ENCODE measurements at places on chromosomes 11 and 22. TPM values are rescaled to one million over a fixed set of nuclear protein-coding genes. Genes with fewer than 3 reads are reported as not detected.

- DNase-seq: no peak
- peak overlapping the region; percentile 60 for H3K4me3 ChIP-seq
- peak overlapping the region; percentile 56 for H3K27ac ChIP-seq
- H3K4me1 ChIP-seq: peaks cover 33% of the 10 kb centered on the region
Measured at GRCh38 chr22:41206719-41207118, 1.6 kb downstream of the L3MBTL2 start.

DNA sequence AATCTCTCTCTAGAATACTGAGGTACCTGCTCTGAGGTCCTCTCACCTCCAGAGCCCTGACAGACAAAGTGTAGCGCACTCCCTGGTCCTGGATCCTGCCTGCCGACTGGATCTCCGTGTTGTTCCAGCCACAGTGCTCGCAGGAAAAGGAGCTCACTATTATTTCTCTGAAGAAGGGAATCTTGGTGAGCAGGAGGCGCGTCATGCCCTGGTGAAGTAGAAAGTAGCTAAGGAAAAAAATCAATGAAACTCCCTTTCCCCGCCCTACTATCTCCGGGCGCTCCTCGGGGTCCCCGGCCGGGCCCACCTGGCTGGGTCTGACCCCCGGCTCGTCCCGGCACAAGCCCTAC is 412 bp downstream of the ZPR1 start:
- H3K4me1 ChIP-seq: peaks cover 56% of the 10 kb centered on the region
- H3K4me3 ChIP-seq: peak overlapping the region; percentile 92
- peaks cover 41% of the 10 kb centered on the region for H3K36me3 ChIP-seq
- peak overlapping the region; percentile 55 for H3K27ac ChIP-seq

The RAB39A gene
- total RNA-seq: not detected

- H3K36me3 ChIP-seq: no peaks in the 10 kb centered on the region
- DNase-seq: peak; percentile 92
- H3K27me3 ChIP-seq: peaks cover 2% of the 10 kb centered on the region
- no peak overlapping the region for H3K27ac ChIP-seq
- peaks cover 5% of the 10 kb centered on the region for H3K4me1 ChIP-seq
Measured at GRCh38 chr11:123246749-123247495, 51.9 kb upstream of the CLMP start.

The LUZP2 gene
- not detected for total RNA-seq

The MCAM gene
- 8.4 TPM for total RNA-seq

GRCh38 chr11:126303623-126304456 is at the start of gene DCPS:
Gene DCPS (plus strand): TSS chr11:126304060. CDS start chr11:126304081, 21 bp downstream.
- DNase-seq: peak; percentile 86
- peak within 1 kb of the TSS; percentile 95 for H3K4me3 ChIP-seq
- H3K27ac ChIP-seq: peak within 1 kb of the TSS; percentile 97

Data from activated naive CD4-positive, alpha-beta T cell treated with anti-CD3 and anti-CD28 coated beads for 36 hours (primary cell).